ENCODE measurements at places on chromosomes 3 and 15.

DNA sequence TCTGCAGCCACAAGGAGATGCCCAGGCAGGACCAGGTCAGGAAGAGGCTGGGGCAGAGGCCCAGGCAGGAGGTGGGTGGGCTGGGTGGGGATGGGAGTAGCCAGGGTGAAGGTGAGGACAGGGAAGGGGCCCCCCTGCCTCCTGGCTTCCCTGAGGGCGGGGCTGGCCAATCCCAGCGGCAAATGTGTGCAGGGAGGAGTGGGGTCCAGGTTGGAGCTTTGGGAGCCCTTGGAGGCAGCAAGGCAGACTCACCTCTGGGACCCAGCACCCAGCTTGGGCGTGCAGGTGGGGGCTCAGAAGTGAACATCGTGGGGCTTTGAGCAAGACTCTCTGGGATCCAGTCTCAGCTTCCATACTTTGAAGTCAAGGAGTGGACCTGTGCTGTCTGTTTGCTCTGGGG is 25.2 kb downstream of the GP9 start:
- no peak for DNase-seq

DNA sequence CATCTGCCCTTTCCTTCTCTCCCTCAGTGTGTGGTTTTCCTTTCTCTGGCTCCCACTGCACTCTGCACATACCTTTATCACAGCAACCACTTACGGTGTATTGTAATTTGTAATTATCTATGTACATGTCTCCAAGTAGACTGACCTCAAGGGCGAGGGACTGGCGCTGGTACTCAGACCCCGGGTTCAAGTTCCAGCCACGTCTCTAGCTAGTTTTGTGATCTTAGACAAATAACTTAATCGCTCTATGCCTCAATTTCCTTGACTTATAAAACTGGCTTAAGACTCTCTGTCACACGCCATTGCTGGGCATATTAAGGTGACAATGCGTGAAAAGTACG is 607 bp upstream of the SENP2 start:
- DNase-seq: no peak

GRCh38 chr3:156720826-156721225 is 46.4 kb downstream of the TIPARP start:
- no peak for DNase-seq

GRCh38 chr15:43948691-43949325 is 122.0 kb downstream of the WDR76 start:
- DNase-seq: no peak

DNA sequence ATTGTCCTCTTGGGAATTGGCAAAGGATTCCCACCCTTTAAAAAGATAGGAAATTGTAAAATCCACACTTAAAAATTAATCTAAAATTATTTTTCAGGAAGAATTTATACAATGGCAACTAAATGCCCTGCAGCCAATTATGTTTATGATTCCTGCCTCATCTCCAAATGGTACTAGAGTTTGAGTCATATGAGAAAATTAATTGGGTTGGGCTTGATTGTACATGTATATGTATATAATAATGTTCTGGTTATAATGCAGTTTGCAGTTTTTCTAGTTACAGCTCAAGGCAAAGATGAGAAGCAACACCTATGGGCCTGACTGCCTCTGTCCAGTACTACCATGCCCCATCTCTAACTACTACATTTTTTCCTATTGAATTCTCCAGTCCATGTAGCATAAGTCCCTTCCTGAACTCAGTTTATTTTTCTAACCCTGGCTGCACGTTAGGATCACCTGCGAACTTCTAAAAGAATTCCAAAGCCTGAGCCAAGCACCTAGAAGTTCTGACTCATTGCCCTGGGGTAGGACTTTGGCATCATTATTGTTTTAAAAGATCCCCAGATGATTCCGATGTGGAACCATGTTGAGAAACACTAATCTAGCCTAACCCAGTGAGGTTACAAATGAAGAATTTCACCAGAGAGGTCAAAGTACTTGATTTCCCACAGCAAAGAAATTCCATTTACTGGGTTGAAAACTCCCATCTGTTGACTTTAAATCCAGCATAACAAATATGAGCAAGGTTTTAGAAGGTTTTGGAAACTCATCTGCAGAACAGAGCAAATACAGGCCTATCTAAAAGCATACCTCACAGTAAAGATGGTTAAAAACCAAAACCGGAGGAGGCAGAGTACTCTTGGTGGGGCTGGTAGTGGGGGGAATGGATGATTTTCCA is 19.4 kb downstream of the TGFBR2 start:
- DNase-seq: peak; percentile 35
